Testis (tissue), 5 donors: ENCODE measurements at places on chromosomes 12 and 14.
A peak's percentile ranks its signal among the peaks of the same experiment; 100 is the strongest.

DNA sequence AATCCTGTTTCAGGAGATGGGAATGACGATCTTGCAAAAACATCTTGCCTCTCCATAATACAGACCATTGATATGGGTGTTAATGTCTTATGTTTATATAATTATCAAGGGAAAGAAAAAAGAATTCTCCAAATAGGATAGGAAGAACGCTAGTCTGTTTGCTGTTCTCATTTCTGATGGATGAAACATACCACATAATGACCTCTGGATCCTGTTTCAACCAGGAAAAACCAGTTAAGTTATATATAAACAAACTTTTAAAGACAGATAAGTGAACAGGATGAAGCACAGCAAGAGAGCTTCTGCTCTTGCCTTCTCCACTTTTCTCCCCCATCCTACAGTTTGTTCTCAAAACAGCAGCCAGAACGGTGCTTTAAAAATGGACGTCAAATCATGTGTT lies 27.8 kb downstream of the COQ6 start:
- H3K4me3 ChIP-seq = no peak overlapping the region
- no peak for DNase-seq
- no peaks in the 10 kb centered on the region for H3K4me1 ChIP-seq
- H3K36me3 ChIP-seq = no peaks in the 10 kb centered on the region
- no peaks in the 10 kb centered on the region for H3K27me3 ChIP-seq

GRCh38 chr12:66724616-66725015 lies 45.7 kb upstream of the GRIP1 start:
- no peaks in the 10 kb centered on the region for H3K27me3 ChIP-seq
- H3K4me1 ChIP-seq = no peaks in the 10 kb centered on the region
- no peak overlapping the region for H3K27ac ChIP-seq
- no peaks in the 10 kb centered on the region for H3K36me3 ChIP-seq
- DNase-seq = no peak
- no peak overlapping the region for H3K4me3 ChIP-seq

- H3K27ac ChIP-seq = peak overlapping the region; percentile 96
- H3K36me3 ChIP-seq = no peaks in the 10 kb centered on the region
- no peaks in the 10 kb centered on the region for H3K27me3 ChIP-seq
Observed at GRCh38 chr12:112419297-112420133, 768 bp downstream of the PTPN11 start.

- no peaks in the 10 kb centered on the region for H3K27me3 ChIP-seq
- DNase-seq = peak; percentile 35
- no peak overlapping the region for H3K27ac ChIP-seq
- no peak overlapping the region for H3K4me3 ChIP-seq
- no peaks in the 10 kb centered on the region for H3K4me1 ChIP-seq
Observed at GRCh38 chr12:2615665-2616402, 178.9 kb upstream of the FKBP4 start.
